ENCODE measurements at places on chromosomes 12 and 14.
A peak's percentile ranks its signal among the peaks of the same experiment; 100 is the strongest.

DNA sequence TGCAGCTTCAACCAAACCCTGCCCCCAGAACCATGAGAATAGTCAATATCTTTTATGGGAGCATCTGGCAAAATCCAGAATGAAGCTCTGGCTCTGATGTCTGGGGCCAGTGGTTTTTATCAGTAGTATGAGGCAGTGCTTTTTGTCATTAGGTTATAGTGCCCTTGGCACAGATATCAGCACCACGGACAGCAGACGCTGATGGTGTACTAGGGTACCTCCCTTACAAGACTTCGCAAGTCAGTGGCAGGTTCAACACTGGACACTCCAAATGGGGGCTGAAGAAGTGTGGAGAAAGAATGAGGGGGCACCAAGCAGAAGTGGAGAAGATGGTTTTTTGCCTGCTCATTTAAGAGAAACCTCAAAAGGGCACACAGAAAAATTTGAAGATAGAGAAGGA is 68.2 kb upstream of the E2F7 start:
- DNase-seq = peak; percentile 41

- no peak for DNase-seq
These were observed 5.0 kb downstream of the HNRNPC start for GRCh38 chr14:21264025-21264801.

- no peak for DNase-seq
These were observed 48.0 kb downstream of the TMEM116 start for GRCh38 chr12:111964935-111965334.

GRCh38 chr12:54579696-54580333 is 8.6 kb downstream of the PPP1R1A start:
- DNase-seq = peak; percentile 86

- peak; percentile 66 for DNase-seq
These were observed 9.0 kb downstream of the ACTN1 start for GRCh38 chr14:68970038-68970612.

GRCh38 chr12:59408431-59408830 is 187.4 kb upstream of the SLC16A7 start:
- DNase-seq = no peak

DNA sequence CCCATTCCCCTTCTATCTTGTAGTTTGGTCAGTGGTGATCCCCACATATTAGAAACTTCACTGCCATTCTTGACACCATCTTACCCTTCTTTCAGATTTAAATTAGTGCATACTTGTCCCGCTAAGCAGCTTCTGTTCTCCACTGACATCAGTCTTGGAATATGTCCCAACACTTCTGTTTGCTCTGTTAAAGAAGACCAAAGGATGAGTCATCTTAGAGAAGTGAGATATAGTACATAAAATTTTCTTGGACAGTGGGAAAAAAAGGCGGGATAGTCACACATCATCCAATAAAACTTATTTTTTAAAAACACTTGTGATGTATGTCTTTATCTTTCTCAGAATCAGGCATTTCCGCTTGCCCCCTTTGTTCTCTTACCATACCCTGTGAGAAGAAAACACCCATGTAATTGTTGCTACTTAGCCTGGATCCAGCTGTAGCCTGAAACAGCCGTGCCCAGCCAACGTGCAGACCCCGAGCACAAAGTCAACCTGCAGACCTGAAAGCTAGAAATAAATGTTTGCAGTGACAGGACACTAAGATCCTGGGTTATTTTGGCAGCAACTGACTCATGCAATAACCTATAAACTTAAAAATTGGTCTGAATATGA is 100.1 kb upstream of the PDE3A start:
- DNase-seq = no peak

- DNase-seq = no peak
These were observed 95.2 kb upstream of the PWP1 start for GRCh38 chr12:107590413-107590812.

- DNase-seq = no peak
These were observed 1.4 kb downstream of the TNS2 start for GRCh38 chr12:53051058-53051880.

All from activated CD8-positive, alpha-beta T cell treated with anti-CD3 and anti-CD28 coated beads, Interleukin-2, amount 10 ng/mL, durations not matched to agents 7 days and 5 days (primary cell).